ENCODE measurements at places on chromosomes 3 and 15.

GRCh38 chr3:190840146-190840545 lies 22.3 kb downstream of the GMNC start:
- no peak for DNase-seq

GRCh38 chr3:119294696-119295671 lies 801 bp downstream of the ARHGAP31 start:
- no peak for DNase-seq

DNA sequence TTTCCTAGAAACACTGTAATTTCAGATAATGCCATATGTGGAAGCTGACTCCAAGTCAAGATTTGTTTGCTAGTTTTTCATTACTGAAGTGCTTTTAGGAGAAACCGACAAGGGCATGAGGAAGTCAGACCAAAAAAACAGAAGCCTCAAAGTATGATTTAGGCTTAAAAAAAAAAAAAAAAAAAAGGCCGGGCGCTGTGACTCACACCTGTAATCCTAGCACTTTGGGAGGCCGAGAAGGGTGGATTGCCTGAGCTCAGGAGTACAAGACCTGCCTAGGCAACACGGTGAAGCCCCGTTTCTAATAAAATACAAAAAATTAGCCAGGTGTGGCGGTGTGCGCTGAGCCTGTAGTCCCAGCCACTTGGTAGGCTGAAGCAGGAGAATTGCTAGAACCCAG lies 11.6 kb downstream of the RPL15 start:
- no peak for DNase-seq

- no peak for DNase-seq
These were observed 130.9 kb upstream of the BHLHE40 start for GRCh38 chr3:4848176-4848825.

- DNase-seq = no peak
These were observed 287.3 kb downstream of the UBE2E2 start for GRCh38 chr3:23490459-23490858.

- no peak for DNase-seq
These were observed 49.4 kb upstream of the ACVR2B start for GRCh38 chr3:38404286-38404685.

DNA sequence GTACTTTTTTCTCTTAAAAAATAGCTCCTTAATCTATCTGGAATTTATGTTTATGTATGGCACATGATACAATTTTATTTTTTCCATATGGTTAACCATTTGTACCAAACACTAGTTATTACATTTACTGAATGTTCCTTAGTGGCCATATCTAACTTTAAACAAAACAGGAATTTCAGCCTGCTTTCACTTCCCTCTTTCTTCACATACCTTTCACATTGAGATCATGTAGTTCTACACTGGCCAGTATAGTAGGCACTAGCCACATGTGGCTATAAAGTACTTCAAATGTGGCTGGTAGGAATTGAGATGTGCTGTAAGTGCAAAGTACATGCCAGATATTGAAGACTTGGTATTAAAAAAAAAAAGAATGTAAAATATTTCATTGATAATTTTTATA lies 4.7 kb upstream of the RYK start:
- DNase-seq = no peak

GRCh38 chr15:74784426-74785193 lies 2.7 kb downstream of the CSK start:
- no peak for DNase-seq

GRCh38 chr3:64226730-64227129 lies 1.5 kb upstream of the PRICKLE2 start:
- DNase-seq = no peak
